Activated CD4-positive, alpha-beta T cell treated with anti-CD3 and anti-CD28 coated beads, Interleukin-2, amount 50 U/mL, for 16 hours (primary cell): ENCODE measurements at places on chromosomes 7 and 10.

GRCh38 chr10:45308707-45309106 lies 6.7 kb downstream of the OR13A1 start:
- DNase-seq: no peak

- peak; percentile 18 for DNase-seq
Measured at GRCh38 chr10:4775808-4776207, 50.2 kb upstream of the AKR1E2 start.

GRCh38 chr7:19011212-19011611 lies 106.2 kb downstream of the TWIST1 start:
- no peak for DNase-seq

DNA sequence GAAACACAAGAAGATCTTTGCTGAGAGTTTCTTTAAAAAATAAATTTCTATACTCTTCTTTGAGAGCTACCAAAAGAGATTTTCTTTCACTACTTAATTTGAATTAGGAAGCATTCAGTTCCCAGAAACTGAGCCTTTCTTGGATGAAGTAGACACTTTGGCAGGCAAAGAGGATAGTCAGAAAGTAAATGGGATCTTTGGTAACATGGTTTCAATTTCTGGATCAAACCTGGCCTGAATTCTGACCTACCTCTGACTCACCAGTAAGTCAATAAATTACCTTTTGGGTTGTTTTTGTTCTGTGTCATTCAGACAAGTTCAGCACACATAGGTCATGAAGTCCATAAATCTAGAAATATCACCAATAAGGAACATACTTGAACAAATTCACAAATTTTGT lies 26.8 kb upstream of the CABCOCO1 start:
- no peak for DNase-seq

GRCh38 chr7:7707806-7708205 lies 10.6 kb downstream of the RPA3 start:
- no peak for DNase-seq

DNA sequence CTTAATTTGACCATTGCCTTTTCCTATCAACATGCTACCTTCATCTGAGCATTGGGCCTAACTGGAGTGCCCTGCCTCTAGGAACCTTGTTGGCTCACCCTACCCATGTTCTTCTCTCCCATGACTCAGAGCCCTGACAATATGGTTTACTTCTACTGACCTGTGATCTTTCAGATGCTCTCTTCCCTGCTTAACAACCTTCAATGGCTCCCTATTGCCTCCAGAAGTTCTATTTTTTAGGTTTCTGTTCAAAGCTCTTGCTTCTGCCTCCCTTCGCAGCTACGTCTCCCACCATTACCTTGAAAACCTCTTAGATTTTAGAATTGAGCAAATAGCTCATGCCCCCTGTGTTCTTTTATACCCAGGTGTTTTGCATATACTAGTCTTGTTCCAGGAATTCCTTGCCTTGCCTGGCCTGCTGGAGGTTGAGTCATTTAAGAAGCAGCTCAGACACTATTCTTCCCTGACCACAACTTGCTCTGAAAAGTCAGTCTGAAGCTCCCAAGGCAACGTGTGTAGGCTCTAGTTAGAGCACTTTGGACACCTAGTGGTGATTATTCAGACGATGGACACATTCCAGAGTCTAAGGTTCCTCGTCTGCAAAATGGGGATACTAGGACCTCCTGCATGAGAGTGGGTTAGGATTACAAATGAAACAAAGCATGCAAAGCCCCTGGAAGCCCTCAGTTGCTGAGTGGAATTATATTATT lies 64.4 kb upstream of the EMX2 start:
- no peak for DNase-seq

- DNase-seq: no peak
Measured at GRCh38 chr10:30330497-30331168, 18.4 kb downstream of the MTPAP start.

GRCh38 chr7:134605978-134606923 lies 40.4 kb upstream of the BPGM start:
- DNase-seq: peak; percentile 69

DNA sequence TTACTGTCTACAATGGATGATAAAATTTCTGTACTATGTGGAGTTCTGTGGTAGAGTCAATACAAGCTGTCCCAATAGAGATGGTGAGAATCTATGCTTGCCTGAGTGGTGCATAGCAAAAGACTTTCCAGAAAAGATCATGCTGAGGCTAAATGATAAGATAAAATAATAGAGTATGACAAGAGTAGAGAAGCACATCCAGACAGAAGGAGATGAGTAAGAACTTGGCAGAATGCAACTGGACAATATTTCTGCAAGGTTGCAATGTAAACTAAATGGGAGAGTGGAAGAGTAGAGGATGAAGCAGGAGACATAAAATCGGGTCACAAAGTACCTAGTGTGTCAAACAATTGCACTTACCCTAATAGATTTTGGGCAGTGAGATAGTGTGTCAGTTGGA lies 347.6 kb downstream of the MDFIC start:
- no peak for DNase-seq

GRCh38 chr10:100710151-100710871 lies 35.1 kb upstream of the PAX2 start:
- DNase-seq: no peak

- no peak for DNase-seq
Measured at GRCh38 chr7:111262293-111263116, 171.6 kb downstream of the LRRN3 start.

GRCh38 chr10:133163889-133164815 lies 4.1 kb downstream of the KNDC1 start:
- no peak for DNase-seq

DNA sequence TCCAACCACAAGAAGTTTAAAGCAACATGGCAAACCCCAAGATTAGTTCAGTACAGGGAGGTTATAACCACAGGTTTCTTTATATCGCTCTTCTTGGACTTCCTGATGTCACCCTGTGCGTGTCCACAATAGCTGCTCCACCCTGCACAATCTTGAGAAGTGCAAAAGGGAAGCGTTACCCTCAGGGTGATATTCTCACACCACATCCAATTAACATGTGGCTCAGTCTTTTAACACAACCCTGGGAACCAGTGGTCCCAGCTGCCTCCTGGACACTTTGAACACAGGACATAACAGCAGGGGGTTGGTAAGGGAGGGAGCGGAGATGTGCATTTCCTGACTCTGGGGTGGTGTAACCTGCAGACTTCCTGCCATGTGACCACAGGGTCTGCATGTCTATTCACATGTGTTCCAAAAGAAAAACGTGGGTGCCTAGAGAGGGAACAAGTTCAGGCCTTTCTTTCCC lies 64.6 kb downstream of the GSAP start:
- DNase-seq: peak; percentile 77

GRCh38 chr7:113809581-113809980 lies 109.2 kb downstream of the PPP1R3A start:
- no peak for DNase-seq

DNA sequence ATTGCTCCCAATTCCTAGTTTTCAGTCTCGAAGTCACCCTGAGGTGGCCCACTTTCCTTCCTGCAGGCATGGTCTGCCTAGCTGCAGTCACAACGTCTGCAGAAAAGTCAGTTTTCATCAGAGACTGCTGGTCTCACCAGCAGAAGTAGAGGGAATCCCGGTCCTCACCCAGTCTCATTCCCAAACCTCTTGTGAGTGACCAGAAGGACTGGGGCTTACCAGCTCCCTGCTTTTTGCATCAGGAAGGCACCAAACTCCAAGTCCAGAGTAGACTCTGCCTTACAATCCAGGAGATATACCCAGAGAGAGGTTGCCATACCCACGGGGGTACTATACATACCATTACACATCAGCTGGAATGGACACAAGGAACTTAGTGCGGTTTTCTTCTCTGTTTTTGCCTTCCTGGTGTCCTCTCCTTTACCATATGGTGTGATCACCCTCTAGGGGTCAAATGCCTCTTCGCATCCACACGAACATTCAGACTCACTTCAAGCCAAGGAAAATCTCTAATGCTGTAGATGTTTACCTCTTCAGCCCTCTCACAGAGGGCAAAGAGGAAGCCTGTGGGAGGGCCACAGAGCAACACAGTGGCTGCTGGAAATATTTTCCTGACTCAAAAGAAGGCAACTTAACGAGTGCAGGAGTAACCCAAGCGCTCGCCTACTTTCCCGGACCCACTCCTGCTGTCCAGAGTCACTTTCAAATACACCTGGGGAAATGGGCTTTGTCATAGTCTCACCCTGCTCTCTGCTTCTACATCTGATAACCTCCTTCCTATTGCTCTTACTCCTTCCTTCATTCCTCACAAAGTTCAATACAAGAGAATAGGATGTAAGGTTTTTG lies 220.9 kb downstream of the C7orf25 start:
- no peak for DNase-seq

- peak; percentile 80 for DNase-seq
Measured at GRCh38 chr7:3461923-3462322, 160.9 kb downstream of the SDK1 start.

- no peak for DNase-seq
Measured at GRCh38 chr7:20795361-20795760, 8.7 kb upstream of the SP8 start.

- DNase-seq: no peak
Measured at GRCh38 chr7:46007990-46008643, 87.0 kb upstream of the IGFBP3 start.

DNA sequence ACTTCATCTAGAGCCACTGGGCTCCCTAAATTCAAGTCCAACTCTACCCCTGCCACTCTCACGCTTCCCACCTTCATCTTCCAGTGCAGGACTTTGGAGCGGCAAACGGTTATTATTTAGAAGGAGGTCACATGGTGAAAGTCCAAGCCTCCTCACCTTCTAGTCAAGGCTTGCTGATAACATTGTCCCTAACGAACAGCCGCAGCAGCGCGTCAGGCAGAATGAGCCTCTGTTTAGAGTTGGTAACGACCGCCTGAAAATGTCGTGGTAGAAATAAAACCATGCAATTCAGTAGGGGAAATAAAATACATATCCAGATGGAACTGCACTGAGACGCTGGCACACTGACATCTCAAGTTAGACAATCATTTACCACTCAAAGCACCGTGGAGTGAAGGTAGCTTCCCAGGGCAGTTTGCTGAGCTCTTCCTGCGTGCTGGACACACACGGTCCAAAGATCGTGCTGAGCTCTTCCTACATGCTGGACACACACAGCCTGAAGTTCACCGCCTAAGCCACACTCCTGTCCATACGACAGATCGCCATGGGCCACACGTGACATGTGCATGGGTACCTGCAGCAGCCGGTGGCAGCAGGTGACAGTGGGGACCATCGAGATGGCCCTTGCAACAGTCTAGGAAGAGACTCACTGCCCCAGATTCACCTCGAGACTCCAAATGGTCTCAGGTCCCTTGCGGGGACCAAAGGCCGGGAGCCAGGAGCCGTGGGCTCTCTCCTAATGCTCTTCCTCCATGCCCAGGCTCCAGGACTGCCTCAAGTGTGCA lies 323.5 kb downstream of the PTPRN2 start:
- no peak for DNase-seq

- DNase-seq: no peak
Measured at GRCh38 chr7:66731986-66732385, 8.5 kb upstream of the RABGEF1 start.

DNA sequence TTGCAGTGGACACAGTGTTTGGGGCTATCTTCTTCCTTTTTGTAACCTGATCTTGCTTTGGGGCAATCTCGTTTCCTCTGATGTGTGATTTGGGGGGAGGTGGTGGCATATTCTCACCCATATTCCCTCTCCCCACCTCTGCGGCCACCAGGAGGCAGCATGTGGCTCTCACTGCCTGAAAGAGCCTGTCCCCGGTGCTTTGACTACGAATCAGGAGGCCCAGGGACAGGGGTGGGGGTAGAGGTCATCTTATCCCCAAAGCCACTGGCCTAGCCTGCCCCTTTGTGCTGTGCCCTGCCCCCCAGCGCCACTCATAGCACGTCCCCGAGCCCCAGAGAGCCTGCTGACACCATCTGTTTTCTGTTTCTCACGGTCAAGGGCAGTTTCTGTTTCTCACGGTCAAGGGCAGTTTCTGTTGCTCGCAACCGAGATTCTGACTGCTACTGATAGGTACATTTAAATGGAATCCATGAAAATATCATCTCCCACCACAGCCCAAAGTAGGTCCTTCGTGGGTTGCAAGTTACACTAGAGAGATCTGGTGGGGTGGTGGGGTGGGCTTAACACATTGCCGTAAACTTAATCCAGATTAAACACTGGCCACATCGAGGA lies 28.2 kb downstream of the PHYH start:
- DNase-seq: peak; percentile 44
